LoVo (cell line): ENCODE measurements at places on chromosomes 6 and 20.

DNA sequence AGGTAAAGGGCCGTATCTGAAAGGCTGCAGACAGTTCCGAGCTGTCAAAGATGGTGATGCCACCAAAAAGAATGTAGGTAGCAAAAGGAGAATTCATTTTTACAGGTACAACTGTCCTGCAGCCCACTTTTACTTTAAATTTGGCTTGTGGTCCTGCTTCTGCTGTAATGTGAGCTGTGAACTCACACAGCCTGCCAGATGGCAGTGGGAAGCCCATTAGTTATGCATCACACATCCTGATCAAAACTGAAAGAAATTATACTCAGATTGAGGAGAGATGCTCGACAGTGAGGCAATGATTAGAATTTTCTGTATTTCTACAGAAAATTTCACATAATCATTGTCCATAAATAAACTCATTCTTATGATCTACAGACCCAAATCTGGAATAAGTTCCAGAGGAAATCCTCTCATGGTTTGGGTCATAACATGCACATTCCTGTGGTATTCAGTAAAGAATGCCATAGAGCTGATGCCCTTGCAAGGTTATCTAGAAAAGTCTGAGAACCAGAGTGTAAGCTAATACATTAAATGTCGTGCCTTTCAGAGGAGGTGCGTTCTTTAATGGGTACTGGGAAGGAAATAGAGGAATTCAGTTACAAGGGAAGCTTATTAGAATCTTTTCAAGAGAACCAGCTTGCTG, 23.9 kb upstream of the E2F3 start:
- no peak for DNase-seq

DNA sequence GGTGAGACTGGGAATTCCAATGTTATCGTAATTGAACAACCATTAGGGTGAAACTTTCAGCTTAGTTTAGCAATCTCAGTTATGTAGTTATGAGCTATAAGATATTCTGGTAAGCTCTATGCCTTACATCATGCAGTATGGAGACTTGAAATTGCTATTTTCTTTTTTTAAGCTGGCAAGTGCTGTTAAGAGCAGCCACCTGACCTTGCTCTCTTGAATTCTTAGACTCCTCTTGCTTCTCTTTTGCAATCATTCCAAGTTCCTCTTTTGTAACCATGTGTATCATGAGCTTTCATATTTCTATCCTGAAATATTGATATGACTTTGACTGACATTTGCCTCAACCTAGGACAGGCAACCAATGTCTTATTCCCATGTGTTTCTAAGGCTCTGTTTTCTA, 446.3 kb upstream of the SLC35B3 start:
- no peak for DNase-seq

GRCh38 chr6:64289931-64290330, 654.3 kb downstream of the PHF3 start:
- DNase-seq = no peak

DNA sequence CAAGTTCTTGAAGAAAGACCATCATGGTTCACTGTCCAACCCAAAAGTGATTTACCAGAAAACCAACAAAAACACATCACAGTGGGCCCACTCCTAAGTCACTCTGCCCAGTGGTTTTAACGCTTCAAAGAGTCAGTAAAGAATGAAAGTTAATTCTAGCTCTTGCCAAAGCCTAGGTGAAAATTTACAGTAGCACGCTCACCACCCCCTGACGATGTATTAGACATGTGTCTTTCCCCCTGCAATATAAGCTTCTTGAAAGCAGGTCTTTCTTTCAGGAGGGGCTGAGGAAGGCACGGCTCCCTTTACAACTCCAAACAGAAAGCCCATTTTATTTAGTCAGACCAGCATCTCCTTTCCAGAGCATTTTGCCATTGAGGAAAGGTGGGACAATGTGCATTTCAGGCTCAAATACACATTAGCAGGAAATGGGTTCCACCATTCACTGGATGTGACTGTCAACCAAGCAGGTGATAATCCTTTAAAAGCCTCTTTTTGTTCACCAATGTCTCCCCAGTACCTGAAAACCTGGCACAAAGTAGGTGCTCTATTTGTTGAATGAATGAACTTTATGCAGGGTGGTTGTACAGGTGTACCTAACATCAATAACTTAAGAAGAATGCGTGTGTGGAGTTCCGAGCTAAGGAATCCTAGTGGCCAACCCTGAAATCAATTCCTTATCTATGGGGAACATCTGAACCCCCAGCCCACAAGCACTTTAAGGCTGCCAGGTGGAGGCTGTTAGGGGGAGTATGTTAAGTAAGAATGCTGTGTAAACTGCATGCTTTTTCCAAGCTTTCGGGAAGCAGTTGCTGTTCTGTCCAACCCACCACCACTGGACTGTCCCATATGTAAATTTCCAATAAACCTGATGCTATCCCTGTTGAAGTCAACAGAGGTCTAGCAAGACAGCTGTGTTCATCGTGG, 11.4 kb downstream of the EZR start:
- DNase-seq = no peak

- DNase-seq = no peak
Observed at GRCh38 chr6:20559924-20560551, 25.8 kb downstream of the CDKAL1 start.

DNA sequence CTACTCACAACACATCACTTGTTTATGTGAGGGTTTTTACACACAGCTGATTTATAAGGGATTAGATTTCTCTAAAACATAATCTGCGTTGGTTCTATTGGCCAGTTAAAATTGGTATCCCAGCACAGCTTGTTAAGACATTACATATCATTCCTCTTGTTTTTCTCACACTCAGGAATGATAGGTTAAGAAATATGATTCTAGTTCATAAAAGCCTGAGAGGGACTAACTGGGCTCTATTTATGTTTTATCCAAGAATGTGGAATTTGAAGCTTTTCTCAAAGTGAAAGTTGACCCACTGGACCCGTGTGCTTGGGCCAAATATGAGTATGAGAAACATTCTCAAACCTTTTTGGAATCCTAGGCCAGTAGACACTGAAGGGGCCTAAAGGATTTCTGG, 117.3 kb downstream of the TMEM170B start:
- DNase-seq = no peak

GRCh38 chr6:4464638-4465037, 311.6 kb upstream of the CDYL start:
- no peak for DNase-seq

- DNase-seq = no peak
Observed at GRCh38 chr20:44888226-44889103, 3.0 kb downstream of the YWHAB start.

GRCh38 chr20:62956387-62957135, 4.1 kb downstream of the SLC17A9 start:
- no peak for DNase-seq

GRCh38 chr6:11272491-11273192, 40.2 kb upstream of the NEDD9 start:
- DNase-seq = peak; percentile 25

- DNase-seq = no peak
Observed at GRCh38 chr6:133326584-133326983, 85.4 kb downstream of the EYA4 start.

DNA sequence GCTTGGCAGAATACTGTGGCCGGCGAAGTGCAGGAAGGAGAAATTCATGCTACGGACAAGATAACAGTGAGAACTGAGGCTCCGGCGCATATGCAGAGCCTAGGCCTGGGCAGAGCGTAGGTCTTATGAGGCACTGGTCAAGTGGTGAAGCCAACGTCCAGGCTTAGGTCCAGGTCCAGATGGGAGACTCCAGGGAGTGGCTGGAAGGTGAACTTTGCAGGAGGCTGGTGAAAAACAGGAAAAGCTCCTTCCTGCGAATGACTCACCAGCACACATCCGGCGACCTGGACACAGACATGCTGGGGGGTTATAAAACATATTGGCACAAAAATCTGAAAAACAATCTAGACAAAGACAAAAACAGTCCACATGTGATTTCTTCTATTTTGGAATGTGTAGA, 15.4 kb downstream of the C6orf141 start:
- DNase-seq = no peak

- DNase-seq = no peak
Observed at GRCh38 chr20:43515628-43516027, 8.1 kb downstream of the L3MBTL1 start.

- DNase-seq = no peak
Observed at GRCh38 chr6:104969785-104970581, 13.1 kb downstream of the LIN28B start.

- no peak for DNase-seq
Observed at GRCh38 chr20:8220716-8221115, 88.7 kb downstream of the PLCB1 start.

GRCh38 chr6:167056370-167056769, 57.2 kb downstream of the CEP43 start:
- no peak for DNase-seq

- DNase-seq = no peak
Observed at GRCh38 chr6:143545165-143545564, 33.6 kb upstream of the FUCA2 start.

DNA sequence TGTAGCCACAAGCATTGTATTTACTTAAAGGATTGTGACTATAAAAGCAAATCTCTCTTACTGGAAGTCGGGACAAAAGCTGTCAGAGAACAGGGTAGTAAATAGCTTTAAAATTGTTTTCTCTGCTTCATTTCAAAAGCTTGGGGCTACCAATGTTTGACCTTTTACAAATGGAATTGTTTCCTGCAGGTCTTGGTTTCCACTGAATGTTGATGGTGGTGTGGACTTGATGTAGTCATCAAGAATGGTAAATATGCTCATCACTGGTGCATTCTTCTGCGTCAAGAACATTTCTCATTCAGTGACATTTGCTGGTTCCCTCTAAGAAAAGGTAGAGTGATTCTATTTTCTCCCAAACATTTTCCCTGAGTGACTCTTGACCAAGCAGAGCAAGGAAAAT, 435.4 kb upstream of the KHDRBS2 start:
- DNase-seq = no peak

- DNase-seq = no peak
Observed at GRCh38 chr6:136037876-136038460, 186.5 kb downstream of the PDE7B start.

- DNase-seq = no peak
Observed at GRCh38 chr6:19552588-19552987, 284.6 kb upstream of the ID4 start.

GRCh38 chr6:31815025-31815838, at the start of the genes HSPA1A and HSPA1L:
Gene HSPA1A, plus strand, starts transcription at chr6:31815543. Its CDS starts 214 bp downstream, at chr6:31815757.
Gene HSPA1L, minus strand, starts transcription at chr6:31815283. Its CDS starts 3,311 bp downstream, at chr6:31811972.
- no peak for DNase-seq

GRCh38 chr6:111030008-111031007, 48.5 kb downstream of the RPF2 start:
- DNase-seq = no peak

DNA sequence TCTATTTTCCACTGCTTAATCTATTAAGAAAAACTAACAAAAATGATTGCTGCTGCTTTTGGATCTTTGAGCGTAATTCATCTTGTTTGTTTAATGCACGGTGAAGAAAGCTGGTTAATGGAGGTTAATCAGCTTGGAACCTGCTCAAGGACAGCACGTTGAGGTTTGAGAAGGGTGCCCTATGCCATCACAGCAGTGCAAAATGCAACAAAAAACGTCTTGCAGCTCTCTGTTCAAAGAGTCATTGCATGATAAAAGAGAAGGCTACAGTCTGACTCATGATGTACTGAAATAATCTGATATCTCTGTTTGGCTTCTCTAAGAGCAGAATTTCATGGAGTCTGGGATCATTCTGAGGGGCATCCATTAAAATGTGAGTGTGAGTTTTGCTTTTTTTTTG, 80.6 kb upstream of the PREP start:
- no peak for DNase-seq

DNA sequence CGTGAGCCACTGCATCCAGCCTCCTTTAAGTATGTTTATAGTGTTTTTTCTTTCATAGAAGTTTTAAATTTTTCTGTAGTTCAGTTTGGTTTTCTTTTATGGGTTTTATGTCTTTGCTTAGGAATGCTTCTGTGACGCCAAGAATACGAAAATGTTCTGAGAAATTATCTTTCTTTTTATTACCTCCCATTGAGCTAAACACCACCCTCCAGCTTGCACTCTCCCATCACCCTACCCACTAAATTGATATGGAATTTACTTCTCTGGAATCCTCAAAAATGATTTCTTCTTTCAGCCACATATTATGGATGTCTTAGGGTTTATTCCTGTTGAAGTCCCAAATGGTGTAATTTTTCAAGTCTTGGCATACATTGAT, 38.1 kb downstream of the JARID2 start:
- DNase-seq = no peak

- DNase-seq = no peak
Observed at GRCh38 chr20:278607-279571, 11.7 kb downstream of the C20orf96 start.

DNA sequence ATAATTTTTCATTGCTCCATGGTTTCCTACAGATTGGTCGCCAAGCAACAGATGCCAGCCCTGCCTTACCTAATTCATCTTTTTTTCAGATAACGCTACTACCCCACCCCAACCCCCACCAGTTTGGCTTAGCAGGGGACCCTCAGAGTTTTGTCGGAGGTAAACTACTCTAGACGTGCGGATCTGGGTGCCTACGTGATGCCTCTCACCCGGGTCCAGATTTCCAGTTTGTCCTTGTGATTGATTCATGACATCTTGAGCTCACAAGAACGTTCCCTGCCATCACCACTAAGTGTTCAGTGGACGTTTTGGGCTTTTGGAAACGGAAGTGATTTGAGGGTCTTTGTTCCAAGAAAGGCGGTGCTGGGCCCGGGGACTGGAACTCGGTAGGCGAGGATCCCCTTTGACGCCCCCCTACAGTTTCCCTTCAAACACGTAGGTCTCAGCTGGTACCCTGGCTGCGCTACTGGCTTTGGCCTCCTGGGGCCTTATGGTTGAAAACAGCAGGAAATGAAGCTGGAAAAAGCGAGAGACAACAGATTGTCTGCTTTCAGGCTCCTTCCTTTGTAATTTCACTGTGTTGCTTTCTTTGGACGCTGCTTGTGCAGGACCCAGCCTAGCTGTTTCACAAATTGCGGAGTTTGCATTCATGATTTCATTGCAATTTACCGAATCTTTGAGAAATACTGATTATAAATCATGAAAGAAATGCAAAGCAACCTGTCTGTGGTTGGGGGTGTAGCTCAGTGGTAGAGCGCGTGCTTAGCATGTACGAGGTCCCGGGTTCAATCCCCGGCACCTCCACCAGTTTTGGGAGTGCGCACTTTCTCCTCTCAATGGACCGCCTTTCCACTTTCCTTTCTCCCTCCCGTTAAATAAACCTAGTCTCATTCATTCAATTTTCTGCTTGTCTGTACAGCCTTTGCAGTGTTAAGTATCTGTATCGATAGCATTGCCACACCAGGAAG, 81.0 kb downstream of the GPX5 start:
- peak; percentile 76 for DNase-seq

GRCh38 chr20:47262008-47262364, 94.5 kb downstream of the ZMYND8 start:
- DNase-seq = no peak
